ENCODE measurements at places on chromosomes 3 and 15.

GRCh38 chr3:28564211-28564610 lies 215.6 kb upstream of the AZI2 start:
- no peak for DNase-seq

GRCh38 chr3:40690749-40691451 lies 166.1 kb downstream of the ZNF621 start:
- DNase-seq: no peak

GRCh38 chr3:194637541-194638400 lies 4.6 kb upstream of the TMEM44 start:
- no peak for DNase-seq

DNA sequence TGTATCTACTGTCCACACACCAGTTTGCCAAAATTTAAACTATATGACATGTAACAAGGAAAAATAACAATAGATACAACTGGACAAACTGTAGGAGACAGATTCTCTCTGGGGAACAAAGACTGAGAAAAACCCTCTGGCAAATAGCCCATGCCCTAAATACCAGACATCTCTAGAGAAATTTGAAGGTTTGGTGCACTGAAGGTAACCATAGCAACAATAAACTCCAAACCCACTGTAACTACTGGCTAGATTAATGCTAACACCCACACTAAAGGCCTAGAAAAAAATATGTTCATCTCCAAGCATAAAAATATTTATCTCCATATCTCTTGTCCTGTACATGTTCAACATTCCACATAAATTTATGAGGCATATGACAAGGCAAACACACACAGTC lies 267.1 kb downstream of the STXBP5L start:
- no peak for DNase-seq

GRCh38 chr15:35013370-35013769 lies 25.3 kb upstream of the ZNF770 start:
- DNase-seq: no peak
